CD4-positive, alpha-beta T cell treated with Interleukin-4 for 4 hours (primary cell): ENCODE measurements at places on chromosomes 5 and 9.
A peak's percentile ranks its signal among the peaks of the same experiment; 100 is the strongest.

GRCh38 chr5:141826674-141827073 lies 51.5 kb downstream of the PCDH1 start:
- no peak for DNase-seq

DNA sequence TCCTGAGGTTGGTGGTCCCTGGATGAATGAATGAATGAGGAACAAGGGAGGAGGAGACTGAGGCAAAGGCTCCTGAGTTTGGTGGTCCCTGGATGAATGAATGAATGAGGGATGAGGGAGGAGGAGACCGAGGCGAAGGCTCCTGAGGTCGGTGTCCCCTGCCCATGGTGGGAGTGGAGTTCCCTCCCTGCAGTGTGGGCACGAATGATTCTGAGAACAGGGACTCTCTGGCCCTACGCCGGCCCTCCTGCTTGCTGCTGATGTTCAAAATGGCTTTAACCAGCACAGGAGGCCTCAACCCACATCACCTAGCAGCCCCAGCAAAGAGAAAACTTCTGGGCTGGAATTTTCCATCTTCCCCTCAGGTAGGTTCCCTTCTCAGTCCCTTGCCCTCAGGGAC lies 377.8 kb downstream of the IRX2 start:
- DNase-seq, result no peak

GRCh38 chr5:148805326-148806290 lies 20.8 kb upstream of the ADRB2 start:
- peak; percentile 25 for DNase-seq

DNA sequence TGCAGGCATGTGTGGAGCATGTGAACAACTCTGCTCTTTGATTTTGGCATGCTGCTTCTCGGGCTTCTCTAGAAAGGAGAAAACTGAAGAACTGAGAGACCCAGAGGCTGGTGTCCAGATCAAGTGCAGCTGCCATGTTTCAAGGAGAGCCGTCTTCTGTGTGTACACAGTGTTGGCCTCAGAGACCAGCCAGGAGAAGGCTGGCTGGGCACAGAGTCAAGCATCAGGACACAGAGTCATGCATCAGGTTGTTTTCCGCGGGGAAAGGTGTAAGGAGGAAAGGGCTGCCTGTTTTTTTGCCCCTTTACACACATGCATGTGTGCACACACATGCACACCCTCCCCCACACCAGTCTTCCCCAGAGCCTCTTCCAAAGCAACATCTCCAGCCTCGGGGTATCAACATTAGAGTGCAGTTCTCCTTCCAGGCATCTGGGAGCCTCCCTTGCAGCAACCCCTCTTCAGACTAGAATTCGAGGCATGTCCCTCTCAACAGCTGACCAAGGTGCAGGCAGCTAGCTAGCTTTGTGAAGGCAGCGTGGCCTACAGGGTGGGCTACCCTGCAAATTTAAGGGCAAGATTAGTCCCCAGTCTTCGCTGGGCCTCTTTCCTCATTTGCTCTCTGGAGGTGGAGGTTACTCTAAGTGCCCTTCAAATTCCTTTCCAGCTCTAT lies 180.9 kb downstream of the AOPEP start:
- DNase-seq, result no peak

- no peak for DNase-seq
Measured at GRCh38 chr9:21255538-21256212, 15.9 kb upstream of the IFNA14 start.

DNA sequence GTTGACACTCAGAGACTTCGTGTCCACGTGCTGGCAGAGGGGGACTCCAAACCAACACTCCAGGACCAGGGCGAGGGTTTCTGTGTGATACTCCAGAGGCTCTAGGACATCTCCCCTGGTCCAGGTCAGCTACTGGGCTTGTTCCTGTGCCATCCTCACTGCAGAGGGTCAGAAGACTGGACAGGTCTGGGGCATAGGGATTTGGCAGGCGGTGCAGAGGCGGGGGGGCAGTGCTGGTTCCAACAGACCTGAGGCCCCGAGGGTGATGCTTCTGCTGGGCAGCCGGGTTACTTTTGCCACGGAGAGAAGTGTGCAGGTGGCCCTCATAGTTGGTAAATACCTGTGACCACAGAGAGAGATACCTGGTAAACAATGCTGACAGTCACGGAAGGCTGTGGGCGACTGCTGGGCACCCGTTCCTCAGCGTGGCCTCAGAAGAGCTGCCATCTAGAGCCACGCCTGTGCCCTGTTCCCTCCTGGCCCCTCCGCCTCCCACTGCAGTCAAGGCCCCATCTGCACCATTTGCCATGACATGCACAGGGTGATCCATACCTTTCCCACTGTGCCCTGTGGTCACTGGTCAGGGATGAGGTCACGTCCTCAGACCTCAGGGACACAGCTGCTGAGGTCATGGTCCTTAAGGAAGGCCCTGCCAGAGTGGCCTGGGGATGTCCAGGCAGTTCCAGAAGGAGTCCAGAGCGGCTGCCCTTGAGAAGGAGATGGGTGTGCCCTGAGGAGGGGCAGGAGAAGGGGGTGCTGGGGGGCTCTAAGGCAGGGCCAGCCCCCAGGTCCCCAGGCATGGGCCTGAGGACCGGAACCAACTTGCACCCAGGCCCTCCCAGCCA lies 30.0 kb downstream of the TRIP13 start:
- no peak for DNase-seq

DNA sequence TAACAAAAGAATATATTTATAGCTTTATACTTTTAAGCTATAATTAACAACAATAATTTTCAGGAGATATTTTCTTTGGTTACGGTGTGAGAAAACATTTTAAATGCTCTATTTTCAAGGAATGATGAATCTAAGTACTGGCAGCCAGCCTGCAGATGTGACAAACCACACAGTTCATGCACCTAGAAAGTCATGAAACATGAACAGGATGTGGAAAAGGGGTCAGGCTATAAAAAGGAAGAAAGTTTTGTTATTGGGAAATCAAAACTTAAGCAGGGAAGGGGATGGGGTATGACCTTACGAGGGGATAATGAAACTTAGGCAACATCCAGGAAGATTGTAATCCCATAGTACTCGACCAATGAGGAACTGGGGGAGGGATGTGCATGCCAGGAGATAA lies 508.7 kb upstream of the GRAMD2B start:
- no peak for DNase-seq

DNA sequence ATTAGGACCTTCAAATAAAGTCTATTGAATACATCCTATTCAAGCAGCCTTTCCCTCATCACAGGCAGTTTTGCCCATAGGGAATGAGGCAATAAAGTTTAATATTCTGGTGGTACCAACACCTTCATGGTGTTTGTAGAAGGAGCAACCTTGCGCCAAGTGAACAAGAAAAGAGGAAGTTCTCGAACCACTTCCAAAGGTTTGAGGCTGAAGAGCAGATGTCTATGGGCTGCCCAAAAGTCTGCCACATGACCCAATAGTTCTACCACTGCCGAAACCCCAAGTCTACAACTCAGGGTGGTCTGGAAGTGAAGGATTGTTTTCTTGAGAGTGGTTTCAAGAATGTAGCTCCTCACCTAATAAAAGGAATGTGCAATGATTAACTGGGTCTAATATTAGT lies 123.1 kb downstream of the NPR3 start:
- DNase-seq, result no peak

DNA sequence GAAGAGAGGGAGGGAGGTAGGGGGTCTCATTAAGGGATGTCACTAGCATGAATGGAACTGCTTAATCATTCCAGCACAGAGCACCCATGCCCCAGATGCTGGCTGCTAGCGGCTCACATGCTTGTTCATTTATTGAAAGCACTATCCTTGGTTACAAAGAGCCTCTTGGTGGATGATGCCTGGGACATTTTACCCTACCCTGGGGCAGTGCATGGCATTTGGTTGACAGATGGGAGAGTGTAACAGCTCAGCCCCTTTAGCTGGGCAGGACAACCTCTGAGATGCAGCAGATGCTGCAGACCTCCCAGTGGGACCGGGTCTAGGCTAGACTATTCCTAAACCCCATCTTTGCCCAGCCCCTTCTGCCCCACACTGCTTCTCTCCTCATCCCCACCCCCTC lies 46.9 kb upstream of the TCERG1 start:
- DNase-seq, result no peak

GRCh38 chr5:142548739-142549275 lies 137.1 kb downstream of the FGF1 start:
- DNase-seq, result no peak

- no peak for DNase-seq
Measured at GRCh38 chr5:73435759-73436534, 12.6 kb downstream of the FOXD1 start.

DNA sequence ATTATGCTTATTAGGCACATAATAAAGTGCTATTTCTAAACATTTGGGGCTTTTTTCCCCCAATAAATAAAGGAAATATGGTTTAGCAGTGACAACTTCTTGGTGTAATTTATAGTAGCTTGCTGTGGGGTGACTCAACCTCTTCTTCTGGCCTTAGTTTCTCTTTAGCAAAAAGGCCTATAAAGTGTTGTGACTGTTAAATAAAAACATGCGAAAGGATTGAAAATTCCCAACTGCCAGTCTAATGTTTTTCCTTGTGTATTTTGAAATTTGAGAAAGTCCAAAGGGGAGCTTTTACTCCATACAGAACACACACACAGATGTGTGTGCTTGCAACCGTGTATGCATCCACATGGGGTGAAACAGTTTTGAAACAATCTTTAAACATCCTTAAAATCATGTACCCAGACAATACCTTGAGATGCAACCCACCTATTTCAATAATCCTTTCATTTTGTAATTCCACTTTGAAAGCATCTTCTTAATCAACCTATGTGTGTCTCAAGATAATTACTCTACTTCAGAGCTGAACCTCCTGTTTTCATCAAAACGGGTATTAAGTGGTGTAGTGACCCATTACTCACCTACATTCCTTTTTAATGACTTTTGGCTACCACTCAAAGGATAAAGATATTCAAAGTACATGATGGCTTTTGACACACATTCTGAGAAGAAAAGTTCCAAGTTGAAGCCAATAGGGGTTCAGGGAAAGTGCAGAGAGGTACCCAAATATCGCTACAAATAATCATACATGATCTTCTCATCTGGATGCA lies 123.8 kb downstream of the DROSHA start:
- no peak for DNase-seq

DNA sequence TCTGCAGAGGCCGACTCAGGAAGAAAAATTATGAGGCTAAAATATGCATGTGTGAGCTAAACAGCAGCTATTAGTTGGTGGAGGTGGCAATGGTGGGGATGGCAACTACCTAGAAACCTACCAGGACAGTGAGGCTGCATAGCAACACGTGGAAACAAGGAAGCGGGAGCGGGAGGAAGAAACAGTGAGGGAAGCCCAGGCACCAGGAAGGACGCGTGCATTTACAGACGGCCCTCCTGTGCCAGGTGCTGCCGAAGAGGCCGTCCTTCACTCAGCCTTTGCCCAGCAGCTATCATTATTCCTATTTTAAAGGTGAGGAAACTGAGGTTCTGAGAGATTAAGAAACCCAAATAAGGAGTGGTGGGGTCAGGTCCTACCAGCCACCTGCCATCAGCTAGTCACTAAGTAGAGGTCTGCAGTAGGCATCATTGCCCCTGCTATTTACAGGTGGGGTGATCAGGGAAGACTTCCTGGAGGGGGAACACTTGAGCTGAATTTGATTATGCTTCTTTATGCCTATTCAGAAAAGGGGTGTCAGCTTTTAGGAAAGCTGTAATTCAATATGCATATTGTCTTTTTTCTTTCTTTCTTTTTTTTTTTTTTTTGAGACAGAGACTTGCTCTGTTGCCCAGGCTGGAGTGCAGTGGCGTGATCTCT lies 125.3 kb downstream of the CRB2 start:
- DNase-seq, result no peak

DNA sequence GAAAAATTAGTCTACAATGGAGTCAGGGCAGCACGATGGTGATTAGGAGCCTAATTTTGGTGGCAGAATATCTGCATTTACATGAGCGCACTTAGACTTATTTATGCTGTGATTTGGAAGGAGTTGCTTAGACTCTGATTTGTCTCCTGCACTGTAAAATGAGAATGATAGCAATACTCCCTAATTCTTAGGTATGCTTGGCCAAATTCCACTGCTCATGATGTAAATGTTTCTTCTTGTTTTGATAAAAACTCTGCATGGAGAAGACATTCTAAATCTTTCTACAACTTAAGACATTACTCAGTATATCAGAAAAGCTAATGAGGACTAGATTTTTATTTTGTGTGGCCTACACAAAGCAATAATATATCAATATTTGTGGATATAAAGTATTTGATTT lies 205.4 kb downstream of the CDH18 start:
- DNase-seq, result no peak

DNA sequence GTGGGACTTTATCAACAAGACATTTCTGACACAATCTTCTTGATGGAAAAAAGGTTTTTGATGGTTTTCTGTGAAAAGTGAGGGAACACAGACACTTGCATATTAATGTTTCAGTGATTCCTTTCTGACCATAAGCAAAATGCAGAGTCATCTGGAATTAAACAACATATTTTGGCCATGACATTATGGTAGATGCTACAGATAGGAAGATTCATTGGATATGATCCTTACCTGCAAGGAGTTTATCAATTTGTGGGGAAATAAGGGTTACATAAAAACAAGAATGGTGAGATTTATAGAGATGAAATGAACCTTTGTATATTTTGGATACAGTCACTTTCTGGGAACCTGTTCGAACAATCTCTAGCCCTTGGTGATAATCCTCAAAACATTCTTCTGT lies 155.3 kb upstream of the GNA14 start:
- DNase-seq, result no peak

DNA sequence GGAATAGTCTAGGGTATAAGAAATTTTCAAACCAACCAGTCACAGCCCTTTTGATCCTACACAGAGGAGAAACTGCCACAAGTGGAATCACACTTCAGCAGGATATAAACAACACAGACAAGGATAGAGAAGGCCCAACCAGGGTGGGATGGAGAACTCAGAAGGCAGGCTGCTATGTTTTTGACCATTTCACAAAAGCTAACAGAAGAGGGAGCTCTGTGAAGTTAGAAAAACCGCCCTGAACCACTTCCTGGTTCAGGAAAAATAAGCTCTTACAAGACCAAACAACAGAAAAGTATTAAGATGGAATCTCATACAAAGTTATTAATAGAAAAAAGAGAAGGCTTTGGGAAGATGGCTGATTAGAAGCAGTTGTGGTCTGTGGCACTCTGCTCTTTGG lies 960 bp upstream of the IFNB1 start:
- peak; percentile 28 for DNase-seq

DNA sequence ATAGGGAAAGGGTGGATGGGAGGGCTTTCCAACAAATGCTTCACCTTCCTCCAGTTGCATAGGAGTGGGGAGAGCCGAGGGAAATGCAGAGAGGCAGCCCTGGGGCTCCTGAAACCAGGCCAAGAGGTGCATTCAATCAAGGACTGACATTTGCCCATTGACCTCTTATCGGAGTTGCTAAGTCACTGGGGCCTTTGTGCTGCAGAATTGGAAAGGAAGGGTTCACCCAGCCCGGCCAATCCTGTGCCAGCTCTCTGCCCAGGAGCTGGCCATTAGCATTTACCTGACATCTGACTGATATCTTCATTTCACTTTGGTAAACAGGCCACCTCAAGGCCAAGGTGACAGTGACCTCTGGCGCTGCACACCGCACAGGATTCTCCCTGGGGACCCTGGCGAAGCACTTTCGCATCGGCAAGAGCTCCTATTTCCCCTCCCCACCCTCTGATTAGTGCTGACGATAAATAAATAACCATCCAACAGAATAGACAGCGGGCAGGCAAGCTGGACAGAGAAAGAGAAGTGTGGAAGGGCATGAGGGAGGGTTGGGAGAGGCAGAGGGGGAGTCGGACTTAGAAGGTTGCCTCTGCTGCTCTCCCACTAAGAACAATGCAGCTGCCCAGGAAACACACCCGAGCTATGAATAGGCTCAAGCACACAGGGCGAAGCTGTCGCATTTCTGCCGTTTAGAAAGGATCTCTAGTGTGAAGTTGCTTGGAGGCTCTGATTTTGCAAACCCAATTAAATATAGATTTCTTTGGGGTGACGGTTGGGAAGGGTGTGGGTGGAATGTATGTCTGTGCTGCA lies 57.0 kb upstream of the BOD1 start:
- DNase-seq, result no peak

GRCh38 chr5:161446655-161447054 lies 99.9 kb downstream of the GABRB2 start:
- no peak for DNase-seq
